Colonic mucosa (tissue), 4 donors: ENCODE measurements at places on chromosomes 5 and 9. TPM values are rescaled to one million over a fixed set of nuclear protein-coding genes. Genes with fewer than 3 reads are reported as not detected.
A peak's percentile ranks its signal among the peaks of the same experiment; 100 is the strongest.

- DNase-seq, result no peak
Measured at GRCh38 chr5:95821110-95822021, 1.2 kb downstream of the GLRX start.

- peak; percentile 62 for DNase-seq
Measured at GRCh38 chr9:121326130-121326838, 43.8 kb downstream of the STOM start.

- DNase-seq, result no peak
Measured at GRCh38 chr9:76289042-76289441, 105.2 kb downstream of the RFK start.

DNA sequence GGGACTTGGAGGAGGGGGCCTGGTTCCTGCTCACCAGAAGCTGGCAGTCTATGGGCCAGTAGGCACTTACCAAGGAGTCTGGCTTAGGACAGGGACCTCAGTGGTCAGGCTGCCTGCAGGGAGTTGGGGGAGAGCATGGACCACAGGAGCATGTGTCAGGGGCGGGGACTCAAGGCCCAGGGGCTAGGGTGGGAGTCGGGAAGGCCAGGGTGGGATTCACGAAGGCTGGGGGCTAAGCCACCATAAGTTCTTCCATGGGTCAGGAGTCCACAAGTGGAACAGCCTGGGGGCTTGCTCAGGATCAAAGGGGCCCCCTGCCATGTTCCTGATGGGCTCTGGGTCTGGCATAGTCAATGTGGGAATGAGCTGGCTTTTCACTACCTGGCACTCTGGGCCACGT, 11.5 kb upstream of the SLC25A48 start:
- DNase-seq, result no peak

The LMBRD2 gene
- total RNA-seq, result 17.5 TPM

The CDKN2A gene
- total RNA-seq, result 1.3 TPM

The PHF24 gene
- total RNA-seq, result not detected
